ENCODE measurements at places on chromosomes 5 and 9.
A peak's percentile ranks its signal among the peaks of the same experiment; 100 is the strongest.

GRCh38 chr5:89308606-89309040 lies 425.6 kb upstream of the MEF2C start:
- no peak for DNase-seq

GRCh38 chr9:134049772-134050588 lies 17.8 kb downstream of the BRD3 start:
- DNase-seq: no peak

GRCh38 chr5:160539431-160539830 lies 117.8 kb downstream of the PTTG1 start:
- DNase-seq: no peak

DNA sequence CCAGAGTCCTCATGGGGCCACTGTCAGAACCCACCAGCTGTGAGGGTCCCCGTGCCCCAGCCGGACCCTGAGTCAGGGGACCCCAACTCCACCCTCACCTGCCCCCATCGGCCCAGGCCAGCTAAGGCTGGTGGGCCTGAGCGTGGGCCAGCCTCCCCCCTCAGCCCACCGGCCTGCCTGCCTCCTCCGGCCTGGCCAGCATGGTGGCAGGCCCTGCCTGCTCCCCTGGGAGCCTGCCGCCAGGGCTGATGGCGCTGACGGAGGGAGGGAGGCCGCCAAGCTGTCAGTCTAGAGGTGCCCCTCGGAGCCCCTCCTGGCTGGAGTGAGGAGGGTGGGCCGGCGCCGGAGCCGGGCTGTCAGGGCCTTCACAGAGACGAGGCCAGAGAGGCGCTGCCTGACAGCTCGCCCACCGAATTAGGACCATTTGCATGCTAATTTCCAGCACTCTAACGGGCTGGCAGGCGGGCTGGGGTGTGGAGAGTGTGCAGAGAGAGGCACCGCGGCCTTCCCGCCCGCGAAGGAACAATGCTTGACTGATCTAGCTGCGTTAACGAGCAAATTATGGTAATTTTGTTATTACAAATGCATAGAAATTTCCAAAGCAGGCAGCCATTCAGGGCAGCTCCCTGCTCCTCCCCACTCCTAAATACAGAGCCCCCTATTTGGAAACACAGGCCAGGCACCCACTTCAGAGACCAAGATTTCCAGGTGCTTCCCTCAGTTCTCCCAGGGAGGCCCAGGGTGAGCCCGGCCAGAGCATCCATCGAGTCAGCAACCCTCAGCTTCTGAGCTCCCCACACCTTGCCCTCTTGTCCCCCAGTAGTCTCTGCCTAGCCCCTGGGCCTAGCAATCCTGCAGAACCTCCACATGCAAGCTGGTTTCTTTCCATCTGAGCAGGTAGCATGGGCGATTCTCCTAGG lies 169.3 kb downstream of the PAX5 start:
- no peak for DNase-seq

DNA sequence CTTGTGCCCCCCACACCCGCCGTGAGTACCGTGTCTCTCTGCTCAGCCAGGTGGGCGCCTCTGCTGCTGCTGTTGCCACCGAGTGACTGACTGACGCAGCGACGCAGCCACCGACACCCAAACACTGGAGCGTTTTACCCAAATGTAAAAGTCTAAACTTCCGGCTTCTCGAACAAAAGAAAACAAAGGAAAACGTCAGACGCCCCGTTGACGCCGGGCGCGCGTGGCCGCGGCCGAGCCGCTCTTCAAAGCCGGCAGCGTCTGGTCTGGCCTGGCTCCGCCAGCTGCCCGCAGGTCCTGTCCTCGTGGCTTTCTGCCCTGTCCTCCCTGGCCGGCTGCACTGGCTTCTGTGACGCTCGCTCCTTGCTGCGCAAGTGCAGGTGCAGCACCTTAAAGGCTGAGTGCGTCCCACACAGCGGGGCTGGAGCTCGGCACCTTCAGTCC lies 41.4 kb upstream of the CLPTM1L start:
- peak; percentile 38 for DNase-seq

GRCh38 chr9:37449862-37450632 lies 15.2 kb downstream of the ZBTB5 start:
- no peak for DNase-seq

DNA sequence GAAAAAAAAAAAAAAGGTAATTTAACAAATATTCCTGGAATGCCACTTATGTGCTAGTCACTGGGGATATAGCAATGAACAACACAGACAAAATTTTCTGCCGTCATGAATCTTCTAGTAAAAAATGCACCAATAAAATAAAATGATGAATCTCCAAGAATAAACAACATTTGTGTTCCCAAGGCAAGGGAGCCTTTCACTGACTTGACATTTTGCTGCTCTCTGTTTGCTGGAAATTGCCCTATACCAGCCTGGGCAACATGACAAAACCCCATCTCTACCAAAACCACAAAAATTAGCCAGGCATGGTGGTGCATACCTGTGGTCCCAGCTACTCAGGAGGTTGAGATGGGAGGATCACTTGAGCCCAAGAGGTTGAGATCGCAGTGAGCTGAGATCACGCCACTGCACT lies 64.5 kb upstream of the ERBIN start:
- no peak for DNase-seq

Measured in left ventricle myocardium inferior (tissue), 1 donor.